ENCODE measurements at places on chromosomes 1 and 21.

- no peak for DNase-seq
These were observed 58.7 kb downstream of the DIP2A start for GRCh38 chr21:46517361-46517760.

- no peak for DNase-seq
These were observed 17.5 kb downstream of the KPNA6 start for GRCh38 chr1:32125313-32125712.

DNA sequence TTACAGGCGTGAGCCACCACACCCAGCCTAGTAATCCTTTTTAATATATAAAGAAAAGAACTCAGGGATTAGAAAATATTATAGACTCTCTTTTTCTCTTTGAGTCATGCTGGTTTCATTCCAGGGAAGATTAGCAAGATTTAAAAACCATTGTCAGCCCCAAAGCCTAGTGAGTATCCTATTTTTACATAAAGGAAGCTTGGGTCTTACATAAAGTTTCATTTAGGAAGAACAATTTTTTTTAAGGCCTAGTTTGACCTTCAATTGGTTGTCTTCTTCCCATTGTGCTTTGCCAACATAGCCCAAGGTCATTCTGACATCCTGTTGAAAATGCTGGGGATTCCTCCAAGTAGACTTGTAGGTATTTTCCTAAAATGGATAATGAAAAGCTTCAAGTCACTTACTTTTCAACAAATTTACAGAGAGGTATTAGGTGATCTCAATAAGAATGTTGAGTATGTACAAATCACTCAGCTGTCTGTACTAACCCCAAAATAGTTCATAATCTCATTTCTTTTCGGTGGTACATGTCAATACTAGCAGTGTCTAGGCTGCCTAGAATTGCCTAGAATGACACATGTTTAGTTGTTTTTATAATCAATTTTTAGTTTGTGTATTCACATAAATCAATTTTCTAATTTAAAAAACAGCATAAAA lies 4.3 kb upstream of the KIF14 start:
- DNase-seq = no peak

DNA sequence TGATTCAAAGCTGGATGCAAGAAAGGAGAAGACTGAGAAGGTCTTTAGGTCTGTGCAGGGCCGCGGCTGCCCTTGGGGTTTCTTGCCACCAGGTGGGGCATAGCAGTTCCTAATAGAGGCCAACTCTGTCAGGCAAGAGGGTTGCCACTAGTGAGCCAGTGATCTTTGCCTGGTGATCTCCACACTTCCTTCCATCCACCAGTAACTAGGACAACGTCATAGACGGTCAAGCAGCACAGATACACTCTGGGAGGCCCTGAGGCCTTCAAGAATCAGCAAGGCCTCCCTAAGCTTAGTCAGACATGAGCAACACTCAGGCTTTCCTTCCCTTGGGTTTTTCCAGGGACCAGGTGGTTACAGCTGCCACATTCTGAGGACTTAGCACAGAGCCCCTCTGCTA lies 32.9 kb upstream of the ATP2B4 start:
- DNase-seq = no peak

DNA sequence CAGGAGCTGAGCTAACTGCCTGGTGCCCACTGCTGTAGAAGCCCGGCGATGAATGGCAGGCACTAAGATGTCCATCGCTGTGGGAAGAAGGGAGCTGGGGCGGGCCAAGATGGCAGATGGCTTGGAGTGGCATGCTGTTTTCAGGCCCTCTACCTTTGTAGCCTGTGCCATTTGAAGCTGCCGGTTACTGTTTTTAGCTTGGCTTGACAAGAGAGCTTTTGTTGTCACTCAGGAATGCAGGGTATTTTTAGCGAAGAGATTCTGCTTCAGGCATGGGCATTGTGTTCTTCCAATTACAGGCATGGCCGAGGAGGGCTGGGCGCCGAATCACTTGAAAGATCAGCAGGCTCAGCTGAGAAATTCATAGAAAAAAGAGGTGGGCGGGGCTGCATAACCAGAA lies 348.7 kb downstream of the RPS6KC1 start:
- no peak for DNase-seq
